Nephron progenitor cell (in vitro differentiated cells): ENCODE measurements at places on chromosomes 13 and 19.
A peak's percentile ranks its signal among the peaks of the same experiment; 100 is the strongest.

- peaks cover 8% of the 10 kb centered on the region for H3K27me3 ChIP-seq
- H3K4me3 ChIP-seq, result no peak overlapping the region
- peaks cover 18% of the 10 kb centered on the region for H3K4me1 ChIP-seq
- H3K36me3 ChIP-seq, result peaks cover 2% of the 10 kb centered on the region
Observed at GRCh38 chr19:47124937-47125668, 5.5 kb upstream of the SAE1 start.

DNA sequence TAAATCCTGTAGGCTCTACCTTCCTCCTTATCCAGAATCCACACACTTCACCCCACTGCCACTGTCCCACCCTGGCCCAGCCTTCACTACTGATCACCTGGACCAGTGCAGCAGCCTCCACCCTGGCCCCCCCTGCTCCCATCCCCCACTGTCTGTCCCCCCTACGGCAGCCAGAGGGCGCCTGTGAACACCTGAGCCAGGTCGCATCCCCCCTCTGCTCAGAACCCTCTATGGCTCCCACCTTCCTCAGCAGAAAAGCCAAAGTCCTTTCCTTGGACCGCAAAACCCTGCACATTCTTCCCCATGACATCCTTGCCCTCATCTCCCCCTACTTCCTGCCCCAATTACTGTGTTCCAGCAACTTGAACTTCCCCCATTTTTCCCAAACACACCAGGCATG is 20.6 kb downstream of the ELAVL3 start:
- no peak overlapping the region for H3K27ac ChIP-seq
- H3K4me3 ChIP-seq, result no peak overlapping the region
- H3K27me3 ChIP-seq, result peaks cover 16% of the 10 kb centered on the region
- no peaks in the 10 kb centered on the region for H3K36me3 ChIP-seq
- H3K4me1 ChIP-seq, result peaks cover 5% of the 10 kb centered on the region

GRCh38 chr19:18919900-18920214 is 342 bp downstream of the DDX49 start:
- peak overlapping the region; percentile 61 for H3K27ac ChIP-seq
- H3K4me1 ChIP-seq, result peaks cover 34% of the 10 kb centered on the region
- no peak for DNase-seq
- peak overlapping the region; percentile 96 for H3K4me3 ChIP-seq

- peak overlapping the region; percentile 36 for H3K4me3 ChIP-seq
- H3K27me3 ChIP-seq, result peaks cover 8% of the 10 kb centered on the region
- H3K4me1 ChIP-seq, result peaks cover 43% of the 10 kb centered on the region
- peaks cover 8% of the 10 kb centered on the region for H3K36me3 ChIP-seq
- no peak for DNase-seq
- no peak overlapping the region for H3K27ac ChIP-seq
Observed at GRCh38 chr19:14473073-14473977, 1.8 kb downstream of the PTGER1 start.

DNA sequence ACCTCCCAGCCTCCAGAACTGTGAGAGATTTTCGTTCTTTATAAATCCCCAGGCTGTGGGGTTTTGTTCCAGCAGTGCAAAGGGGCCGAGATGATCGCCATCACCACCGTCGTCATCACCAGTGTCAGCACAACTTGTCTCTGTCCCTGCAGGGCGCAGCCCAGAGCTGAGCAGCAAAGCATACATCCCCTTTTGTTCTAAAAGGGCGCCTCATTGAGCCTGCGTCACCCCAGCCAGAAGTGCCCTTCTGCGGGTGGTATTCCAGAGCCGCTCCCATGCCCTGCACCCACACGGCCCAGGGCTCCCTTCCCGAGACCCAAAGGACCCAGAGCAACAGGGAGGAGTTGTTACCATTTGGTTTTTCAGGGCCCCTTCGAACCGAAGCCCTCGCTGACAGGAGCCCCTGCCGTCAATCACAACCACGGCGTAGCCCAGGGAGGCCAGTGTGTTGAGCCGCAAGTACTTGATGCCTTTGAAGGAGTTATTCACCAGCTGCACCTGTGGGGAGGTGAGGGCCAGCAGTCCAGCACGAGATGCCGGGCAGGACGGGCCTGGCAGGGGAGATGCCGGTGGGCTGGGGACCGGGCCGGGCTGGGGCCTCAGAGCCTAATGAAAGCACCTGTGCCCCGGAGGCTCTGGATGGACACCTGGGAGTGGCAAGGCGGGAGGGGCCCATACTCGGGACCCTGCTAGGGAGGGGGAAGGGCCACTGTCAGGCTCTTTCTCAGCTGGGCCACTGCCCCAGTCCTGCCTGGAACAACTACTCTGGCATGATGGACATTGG is 14.4 kb upstream of the MYDGF start:
- H3K4me1 ChIP-seq, result no peaks in the 10 kb centered on the region
- peaks cover 2% of the 10 kb centered on the region for H3K27me3 ChIP-seq
- H3K4me3 ChIP-seq, result no peak overlapping the region
- H3K27ac ChIP-seq, result peak overlapping the region; percentile 54
- no peak for DNase-seq
- peaks cover 28% of the 10 kb centered on the region for H3K36me3 ChIP-seq

GRCh38 chr13:67509018-67509417 is 278.9 kb upstream of the PCDH9 start:
- no peak overlapping the region for H3K27ac ChIP-seq
- no peaks in the 10 kb centered on the region for H3K27me3 ChIP-seq
- no peaks in the 10 kb centered on the region for H3K36me3 ChIP-seq
- H3K4me1 ChIP-seq, result no peaks in the 10 kb centered on the region

DNA sequence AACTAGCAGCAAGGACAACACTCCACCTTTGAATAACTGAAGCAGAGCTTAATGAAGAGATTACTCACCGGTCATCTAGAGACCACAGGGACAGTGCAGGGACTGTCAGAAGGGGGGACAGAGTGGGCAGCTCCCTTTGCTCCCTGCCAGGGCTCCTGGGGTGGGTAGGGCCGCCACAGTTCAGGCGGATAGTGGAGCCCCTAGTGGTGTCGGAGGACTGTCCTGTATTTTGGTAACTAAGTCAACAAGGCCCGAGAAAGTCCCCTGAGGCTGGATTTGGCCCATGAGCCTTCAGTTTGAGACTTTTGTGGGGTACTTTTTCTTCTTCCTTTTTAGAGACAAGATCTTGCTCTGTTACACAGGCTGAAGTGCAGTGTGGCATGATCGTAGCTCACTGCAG is 44.6 kb downstream of the GJA3 start:
- no peak overlapping the region for H3K27ac ChIP-seq
- no peaks in the 10 kb centered on the region for H3K36me3 ChIP-seq
- H3K4me3 ChIP-seq, result no peak overlapping the region
- H3K27me3 ChIP-seq, result peaks cover 20% of the 10 kb centered on the region

- DNase-seq, result no peak
- no peaks in the 10 kb centered on the region for H3K4me1 ChIP-seq
- H3K27me3 ChIP-seq, result no peaks in the 10 kb centered on the region
- H3K4me3 ChIP-seq, result no peak overlapping the region
Observed at GRCh38 chr13:84050536-84050935, 168.3 kb upstream of the SLITRK1 start.

- H3K4me3 ChIP-seq, result no peak overlapping the region
- H3K27me3 ChIP-seq, result no peaks in the 10 kb centered on the region
- peaks cover 8% of the 10 kb centered on the region for H3K4me1 ChIP-seq
- no peak for DNase-seq
Observed at GRCh38 chr13:29810145-29810742, 40.2 kb downstream of the UBL3 start.

DNA sequence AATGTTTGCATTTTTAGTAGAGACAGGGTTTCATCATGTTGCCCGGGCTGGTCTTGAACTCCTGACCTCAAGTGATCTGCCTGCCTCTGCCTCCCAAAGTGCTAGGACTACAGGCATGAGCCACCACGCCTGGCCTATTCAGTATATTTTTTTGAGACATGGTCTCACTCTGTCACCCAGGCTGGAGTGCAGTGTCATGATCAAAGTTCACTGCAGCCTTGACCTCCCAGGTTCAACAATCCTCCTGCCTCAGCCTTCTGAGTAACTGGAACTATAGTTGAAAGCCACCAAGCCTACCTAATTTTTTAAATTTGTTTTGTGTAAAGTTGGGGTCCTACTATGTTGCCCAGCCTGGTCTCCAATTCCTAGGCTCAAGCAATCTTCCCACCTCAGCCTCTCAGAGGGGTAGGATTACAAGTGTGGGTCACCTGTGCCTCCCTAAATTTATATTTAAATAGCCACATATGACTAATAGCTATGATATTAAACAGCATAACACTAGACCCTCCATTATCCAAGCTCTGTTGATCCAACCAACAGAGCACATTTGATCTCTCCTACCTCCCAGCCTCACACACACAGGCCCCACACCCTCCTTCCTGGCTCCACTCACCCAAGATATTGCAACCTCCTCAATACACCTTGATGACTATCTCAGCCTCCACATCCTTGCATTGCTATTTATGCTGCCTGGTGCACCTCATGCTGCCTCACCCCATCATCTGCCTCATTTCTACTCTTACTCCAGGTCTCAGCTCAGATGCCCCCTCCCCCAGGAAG is 2.1 kb upstream of the CEACAM19 start:
- no peaks in the 10 kb centered on the region for H3K4me1 ChIP-seq
- DNase-seq, result no peak
- no peaks in the 10 kb centered on the region for H3K36me3 ChIP-seq

GRCh38 chr13:38954844-38955243 is 35.8 kb downstream of the STOML3 start:
- no peak overlapping the region for H3K4me3 ChIP-seq
- peaks cover 10% of the 10 kb centered on the region for H3K27me3 ChIP-seq
- no peak overlapping the region for H3K27ac ChIP-seq
- DNase-seq, result no peak
- H3K4me1 ChIP-seq, result no peaks in the 10 kb centered on the region

DNA sequence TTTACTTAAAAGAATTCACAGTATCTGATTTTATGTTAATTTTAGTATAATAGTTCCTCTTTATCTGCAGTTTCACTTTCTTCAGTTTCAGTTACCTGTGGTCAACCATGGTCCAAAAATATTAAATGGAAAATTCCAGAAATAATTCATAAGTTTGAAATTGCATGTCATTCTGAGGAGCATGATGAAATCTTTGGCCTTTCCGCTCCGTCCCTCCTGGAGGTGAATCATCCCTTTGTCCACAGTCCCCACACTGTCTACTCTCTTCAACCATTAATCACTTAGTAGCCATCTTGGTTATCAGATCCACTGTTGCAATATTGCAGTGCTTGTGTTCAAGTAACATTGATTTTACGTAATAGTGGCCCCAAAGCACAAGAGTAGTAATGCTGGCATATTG is 26.9 kb downstream of the SLITRK6 start:
- H3K27me3 ChIP-seq, result no peaks in the 10 kb centered on the region
- H3K4me1 ChIP-seq, result no peaks in the 10 kb centered on the region
- DNase-seq, result no peak
- no peaks in the 10 kb centered on the region for H3K36me3 ChIP-seq

DNA sequence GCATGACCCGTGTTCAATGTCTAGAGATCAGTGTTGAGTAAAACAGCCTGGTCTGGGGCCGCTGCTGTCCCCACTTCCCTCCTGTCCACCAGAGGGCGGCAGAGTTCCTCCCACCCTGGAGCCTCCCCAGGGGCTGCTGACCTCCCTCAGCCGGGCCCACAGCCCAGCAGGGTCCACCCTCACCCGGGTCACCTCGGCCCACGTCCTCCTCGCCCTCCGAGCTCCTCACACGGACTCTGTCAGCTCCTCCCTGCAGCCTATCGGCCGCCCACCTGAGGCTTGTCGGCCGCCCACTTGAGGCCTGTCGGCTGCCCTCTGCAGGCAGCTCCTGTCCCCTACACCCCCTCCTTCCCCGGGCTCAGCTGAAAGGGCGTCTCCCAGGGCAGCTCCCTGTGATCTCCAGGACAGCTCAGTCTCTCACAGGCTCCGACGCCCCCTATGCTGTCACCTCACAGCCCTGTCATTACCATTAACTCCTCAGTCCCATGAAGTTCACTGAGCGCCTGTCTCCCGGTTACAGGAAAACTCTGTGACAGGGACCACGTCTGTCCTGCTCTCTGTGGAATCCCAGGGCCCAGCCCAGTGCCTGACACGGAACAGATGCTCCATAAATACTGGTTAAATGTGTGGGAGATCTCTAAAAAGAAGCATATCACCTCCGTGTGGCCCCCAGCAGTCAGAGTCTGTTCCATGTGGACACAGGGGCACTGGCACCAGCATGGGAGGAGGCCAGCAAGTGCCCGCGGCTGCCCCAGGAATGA is 1.5 kb upstream of the CEACAM5 start:
- peaks cover 5% of the 10 kb centered on the region for H3K36me3 ChIP-seq
- H3K27ac ChIP-seq, result no peak overlapping the region
- H3K4me1 ChIP-seq, result no peaks in the 10 kb centered on the region
- peaks cover 11% of the 10 kb centered on the region for H3K27me3 ChIP-seq
- no peak for DNase-seq

DNA sequence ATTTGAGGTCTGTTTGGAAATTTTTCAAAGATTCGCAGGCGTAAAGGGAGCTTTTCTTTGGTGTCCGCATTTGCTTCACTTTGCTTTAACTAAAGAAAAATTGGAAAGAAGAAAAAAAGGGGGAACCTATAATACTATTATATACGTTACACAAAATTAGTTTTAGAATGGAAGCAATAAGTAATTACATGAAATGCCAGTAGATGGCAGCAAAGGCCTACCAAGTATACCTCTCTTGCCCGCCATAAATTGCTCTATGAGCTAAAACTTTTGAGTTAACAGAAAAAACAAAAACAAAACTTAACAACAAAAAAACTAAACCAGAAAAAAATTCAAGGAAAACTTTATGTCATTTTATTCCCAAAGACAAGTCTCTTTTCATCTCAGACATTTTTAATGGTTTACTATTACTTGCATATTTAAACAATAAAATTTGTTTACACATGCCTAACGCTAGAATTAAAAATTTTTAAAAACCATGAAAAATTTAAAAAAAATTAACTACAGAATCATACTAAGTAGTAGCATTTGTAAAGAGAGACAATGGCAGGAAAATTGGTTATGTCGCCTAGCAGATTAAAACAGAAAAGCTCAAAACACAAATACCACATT is 271.4 kb downstream of the NALCN start:
- H3K36me3 ChIP-seq, result no peaks in the 10 kb centered on the region
- H3K4me3 ChIP-seq, result no peak overlapping the region
- H3K27ac ChIP-seq, result no peak overlapping the region

GRCh38 chr13:43991773-43992201 is 112.1 kb downstream of the LACC1 start:
- DNase-seq, result no peak
- H3K4me3 ChIP-seq, result no peak overlapping the region
- peaks cover 12% of the 10 kb centered on the region for H3K27me3 ChIP-seq
- peaks cover 9% of the 10 kb centered on the region for H3K36me3 ChIP-seq

DNA sequence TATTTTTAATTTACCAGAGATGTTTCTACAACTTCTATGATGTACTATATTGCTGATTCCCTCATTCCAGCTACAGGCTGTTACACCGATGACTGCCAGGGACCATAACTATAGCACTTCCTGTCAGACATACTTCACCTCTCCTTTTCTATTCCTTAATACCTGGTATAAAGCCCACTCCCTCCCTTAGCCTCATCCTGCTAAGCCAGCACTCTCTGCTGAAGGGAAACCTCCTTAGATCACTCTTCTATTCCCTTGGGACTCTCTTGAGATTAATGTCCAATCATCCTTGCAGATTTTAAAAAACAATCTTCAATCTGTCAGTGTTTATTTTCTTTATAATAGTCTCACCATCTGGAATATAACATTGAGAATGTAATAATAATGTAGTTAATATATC is 127.9 kb downstream of the DIAPH3 start:
- DNase-seq, result no peak
- H3K4me3 ChIP-seq, result no peak overlapping the region
- peaks cover 23% of the 10 kb centered on the region for H3K36me3 ChIP-seq
- peak overlapping the region; percentile 7 for H3K27ac ChIP-seq
- H3K27me3 ChIP-seq, result peaks cover 2% of the 10 kb centered on the region
- H3K4me1 ChIP-seq, result peaks cover 10% of the 10 kb centered on the region

GRCh38 chr13:49993111-49993510 is 3.7 kb upstream of the TRIM13 start:
- H3K4me1 ChIP-seq, result peaks cover 26% of the 10 kb centered on the region
- no peak overlapping the region for H3K27ac ChIP-seq
- H3K4me3 ChIP-seq, result no peak overlapping the region
- H3K36me3 ChIP-seq, result peaks cover 3% of the 10 kb centered on the region
- no peak for DNase-seq
